ENCODE measurements at places on chromosomes 4 and X.

GRCh38 chrX:15202454-15203177, 67.3 kb downstream of the ASB9 start:
- no peak for DNase-seq

- no peak for DNase-seq
Observed at GRCh38 chr4:133156556-133156955, 7.5 kb downstream of the PCDH10 start.

DNA sequence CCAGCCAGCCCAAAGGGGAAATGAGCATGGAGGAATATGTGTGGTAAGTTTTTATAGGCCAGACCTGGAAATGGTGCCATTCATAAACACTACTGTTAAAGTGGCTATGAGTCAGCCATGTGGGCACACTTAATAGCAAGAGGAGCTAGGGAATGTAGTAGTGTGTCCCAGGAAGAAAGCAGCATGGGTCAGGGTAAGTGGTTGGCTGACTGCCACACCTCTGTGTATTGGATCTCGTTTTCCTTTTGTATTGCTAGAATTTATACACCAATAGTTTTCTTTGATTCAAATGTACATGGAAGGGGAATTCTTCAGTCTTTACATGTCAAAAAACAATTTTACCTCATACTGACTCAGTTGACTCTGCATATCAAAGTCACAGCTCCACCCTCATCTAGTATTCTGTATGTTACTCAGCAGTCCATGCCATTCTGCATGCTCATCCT, 22.9 kb upstream of the SGMS2 start:
- no peak for DNase-seq

DNA sequence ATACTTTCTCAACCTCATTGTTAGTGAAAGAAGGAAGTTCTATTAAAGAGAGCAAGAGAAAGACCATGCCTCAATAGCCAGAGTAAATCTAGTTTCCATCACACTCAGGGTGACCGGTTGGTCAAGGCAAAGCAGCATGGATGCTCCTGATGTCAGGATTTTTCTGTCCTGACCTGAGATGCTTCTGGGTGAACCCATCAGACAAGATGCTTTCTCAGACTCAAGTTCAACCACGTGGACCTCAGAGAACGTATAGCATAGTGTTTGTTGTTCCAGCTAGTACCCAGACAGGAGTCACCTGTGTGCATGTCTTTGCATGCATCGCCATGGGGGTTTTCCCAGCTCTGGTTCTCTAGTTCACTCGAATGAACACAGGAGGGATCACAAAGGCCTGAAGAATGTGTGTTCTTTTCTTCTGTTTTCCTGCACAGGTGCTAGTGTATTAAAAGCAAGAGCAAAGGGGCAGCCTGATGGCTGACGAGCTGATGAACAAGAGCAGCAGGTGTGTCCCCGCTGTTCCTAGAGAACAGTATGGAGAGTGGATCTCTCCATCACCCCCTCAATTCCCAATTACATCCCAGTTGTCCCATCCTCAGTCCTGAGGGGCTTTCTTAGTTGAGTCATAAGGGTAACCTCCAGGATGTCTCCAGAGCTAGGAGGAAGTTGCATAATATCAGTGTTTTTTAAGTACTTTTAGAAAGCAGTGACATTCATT, 110.5 kb upstream of the ENPP6 start:
- DNase-seq: no peak

DNA sequence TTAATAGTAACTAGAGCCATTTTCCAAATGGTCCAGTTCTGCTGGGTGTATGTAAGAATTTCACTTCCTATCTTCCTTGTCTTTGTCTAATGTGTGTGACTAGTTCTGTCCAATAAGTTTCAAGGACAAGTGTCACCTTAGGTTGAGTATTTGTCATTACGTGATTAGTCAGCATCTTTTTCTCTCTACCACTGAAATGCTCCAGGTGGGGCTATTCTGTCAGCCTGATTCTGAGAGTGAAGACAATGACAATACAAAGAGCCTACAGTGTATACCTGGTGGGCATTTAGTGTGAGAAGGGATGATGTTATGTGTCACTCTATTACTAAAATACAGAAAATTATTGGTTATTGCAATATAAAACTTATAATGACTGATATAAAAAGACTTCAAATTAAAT, 876.3 kb downstream of the C4orf33 start:
- DNase-seq: no peak
